Body of pancreas (tissue), 4 donors: ENCODE measurements at places on chromosomes 1 and 21. TPM values are rescaled to one million over a fixed set of nuclear protein-coding genes. Genes with fewer than 3 reads are reported as not detected.

Gene ATP1A2
- total RNA-seq: 41.2 TPM

- no peak for DNase-seq
Observed at GRCh38 chr1:58768191-58768731, 15.6 kb downstream of the JUN start.

- no peak for DNase-seq
Observed at GRCh38 chr1:15384301-15384901, 25.3 kb upstream of the EFHD2 start.

DNA sequence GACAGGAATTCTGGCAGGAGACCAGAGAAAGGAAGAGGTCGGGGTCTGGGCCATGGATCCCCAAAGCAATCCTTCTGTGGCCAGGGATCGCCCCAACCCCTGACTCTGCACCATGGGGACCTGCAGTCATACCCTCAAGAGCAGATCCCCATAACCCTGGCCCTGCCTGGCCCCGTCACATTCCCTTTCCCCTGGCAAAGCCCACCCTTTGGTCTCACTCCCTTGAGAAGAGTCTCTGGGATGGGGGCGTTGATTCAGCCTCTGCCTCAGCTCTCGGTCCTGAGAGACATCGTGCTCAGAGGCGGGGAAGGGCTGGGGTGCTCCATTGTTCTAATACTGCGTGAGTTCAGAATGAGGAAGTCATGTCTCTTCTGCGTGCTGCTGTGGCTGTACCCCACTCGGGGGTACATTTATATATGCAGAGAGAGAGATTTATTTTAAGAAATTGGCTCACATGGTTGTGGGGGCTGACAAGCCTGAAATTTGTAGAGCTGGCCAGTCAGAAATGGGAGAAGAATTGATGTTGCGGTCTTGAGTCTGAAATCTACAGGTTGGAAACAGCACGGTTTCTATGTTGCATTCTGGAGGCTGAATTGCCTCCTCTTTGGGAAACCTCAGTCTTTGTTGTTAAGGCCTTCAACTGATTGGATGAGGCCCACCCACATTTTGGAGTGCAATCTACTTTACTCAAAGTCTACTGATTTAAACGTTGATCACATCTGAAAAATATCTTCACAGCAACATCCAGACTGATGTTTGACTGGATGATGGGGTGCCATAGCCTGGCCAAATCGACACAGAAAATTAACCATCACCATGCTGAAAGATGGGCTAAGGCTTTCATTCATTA, 4.2 kb upstream of the PADI2 start:
- no peak for DNase-seq

DNA sequence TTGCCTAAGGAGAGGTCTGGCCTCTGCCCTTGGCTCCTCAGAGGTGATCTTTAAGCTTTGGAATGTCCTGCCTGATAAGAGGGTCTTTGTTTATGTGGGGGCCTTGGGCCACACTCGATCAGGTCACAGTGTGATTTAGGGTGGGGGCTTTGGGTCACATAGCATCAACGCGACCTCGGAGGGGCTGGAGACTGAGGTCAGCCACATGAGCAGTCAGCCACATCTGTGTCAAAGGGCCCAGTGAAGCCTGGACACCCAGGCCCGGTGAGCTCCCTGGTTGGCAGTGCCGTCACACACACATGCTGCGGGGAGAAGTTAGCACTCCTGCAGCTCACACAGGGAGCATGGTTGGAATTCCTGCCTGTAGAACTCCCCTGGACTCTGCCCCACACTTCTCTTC, 345.0 kb downstream of the NPHP4 start:
- DNase-seq: no peak

DNA sequence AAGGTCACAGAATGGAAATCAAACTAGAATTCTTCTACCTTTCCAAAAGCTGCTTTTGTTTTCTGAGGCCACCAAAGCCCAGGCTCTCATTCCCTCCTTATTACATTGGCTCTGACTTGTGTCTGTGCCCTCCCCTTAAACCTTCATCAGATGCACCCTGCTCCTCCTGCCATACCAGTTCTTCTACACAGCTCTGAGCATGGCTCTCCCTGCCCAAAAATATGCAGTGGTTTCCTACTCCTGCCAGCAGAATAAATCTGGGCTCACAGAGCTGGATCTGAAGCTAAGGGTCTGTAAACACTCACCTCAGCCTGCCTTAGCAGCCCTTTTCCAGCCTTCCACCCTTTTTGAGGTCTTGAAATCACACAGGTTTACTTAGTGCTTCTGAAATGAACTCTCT, 55.0 kb downstream of the TTC3 start:
- DNase-seq: no peak

DNA sequence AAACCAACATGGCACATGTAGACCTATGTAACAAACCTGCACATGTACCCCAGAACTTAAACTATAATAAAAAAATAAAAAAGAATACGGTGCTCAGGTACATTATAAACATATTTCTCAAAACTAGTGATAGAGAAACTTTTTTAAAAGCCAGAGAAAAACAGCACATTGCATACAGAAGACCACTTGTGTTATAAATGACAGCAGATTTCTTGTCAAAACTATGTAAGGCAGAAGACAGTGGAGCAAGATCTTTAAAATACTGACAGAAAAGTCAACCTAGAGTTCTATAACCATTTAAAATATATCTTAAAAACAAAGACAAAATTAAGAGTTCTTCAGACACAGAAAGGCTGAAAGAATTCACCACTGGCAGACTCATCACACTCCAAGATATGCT, 144.7 kb downstream of the NEGR1 start:
- DNase-seq: no peak

Gene NFIA
- 21.5 TPM for total RNA-seq

- no peak for DNase-seq
Observed at GRCh38 chr21:42291751-42292562, 23.3 kb downstream of the TFF3 start.

Gene PLD5
- 1.8 TPM for total RNA-seq
